ENCODE measurements at places on chromosomes 3 and 15. TPM values are rescaled to one million over a fixed set of nuclear protein-coding genes. Genes with fewer than 3 reads are reported as not detected.

The PLCH1 gene
- total RNA-seq: 0.10 TPM

The ATP10A gene
- 47.9 TPM for total RNA-seq

DNA sequence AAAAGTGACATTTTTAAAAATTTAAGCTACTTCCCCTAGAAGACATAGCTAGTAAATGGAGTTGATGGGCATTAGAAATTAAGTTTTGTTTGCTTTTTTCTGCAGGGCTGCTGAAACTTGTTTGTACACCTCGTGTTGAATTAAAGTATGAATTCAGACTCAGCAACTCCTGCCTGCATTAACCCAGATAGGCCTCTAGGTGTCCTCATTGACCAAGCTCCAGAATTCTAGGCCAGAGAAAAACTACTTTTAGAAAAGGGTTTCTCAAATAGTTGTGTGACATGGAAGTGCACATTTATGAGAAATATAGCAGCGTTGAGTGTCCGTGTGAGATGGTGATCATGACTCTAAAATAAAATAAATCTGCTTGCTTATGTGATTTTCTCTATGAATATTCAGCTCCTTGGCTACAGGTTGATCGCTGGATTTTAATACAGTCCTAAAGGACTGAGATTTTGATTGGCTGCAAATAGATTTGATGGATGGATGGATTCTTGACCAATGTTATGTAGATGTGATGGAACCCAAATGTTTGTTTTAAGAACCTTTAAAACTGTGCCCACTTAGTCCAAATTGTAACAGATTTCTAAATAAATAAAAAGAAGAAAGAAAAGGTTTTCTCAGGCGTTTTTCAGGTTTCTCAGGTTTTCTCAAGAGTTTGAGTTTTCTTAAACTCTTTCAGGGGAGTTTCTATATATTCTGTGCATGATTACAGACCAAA is 39.4 kb upstream of the LMOD3 start:
- peak; percentile 34 for DNase-seq

DNA sequence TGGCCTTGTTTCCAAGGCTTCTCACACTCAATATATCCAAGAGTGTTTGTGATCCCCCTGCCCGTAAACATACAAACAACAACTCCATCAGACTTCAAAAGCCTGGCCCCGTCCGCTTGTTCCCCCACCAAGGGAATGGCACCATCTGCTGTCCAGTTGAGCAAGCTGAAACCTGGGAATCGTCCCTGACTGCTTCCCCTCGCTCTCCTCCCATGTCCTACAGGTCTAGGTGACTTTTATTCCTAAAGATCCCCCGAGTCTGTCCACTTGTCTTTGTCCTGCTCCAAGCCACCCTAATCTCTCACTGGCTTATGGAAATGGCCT is 27.9 kb upstream of the FAM174B start:
- no peak for DNase-seq

DNA sequence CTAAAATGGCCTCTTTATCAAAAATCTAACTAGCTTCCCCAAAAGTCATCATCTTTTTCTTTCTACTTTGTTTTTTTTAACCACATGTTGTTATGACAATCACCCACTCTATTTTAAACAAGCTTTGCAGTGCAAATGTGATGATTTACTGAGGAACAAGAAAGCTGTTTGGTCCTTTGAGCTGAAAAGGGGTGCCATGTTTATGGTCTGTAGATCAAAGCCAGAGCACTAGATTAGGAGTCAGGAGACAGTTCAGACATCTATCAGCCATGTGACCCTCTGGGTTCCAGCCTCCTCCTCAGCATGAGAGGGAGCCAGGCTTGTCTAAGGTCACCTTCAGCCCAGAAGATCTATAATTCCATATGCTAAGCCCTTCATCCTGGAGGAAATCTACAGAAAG is 65.9 kb downstream of the RPL22L1 start:
- no peak for DNase-seq

DNA sequence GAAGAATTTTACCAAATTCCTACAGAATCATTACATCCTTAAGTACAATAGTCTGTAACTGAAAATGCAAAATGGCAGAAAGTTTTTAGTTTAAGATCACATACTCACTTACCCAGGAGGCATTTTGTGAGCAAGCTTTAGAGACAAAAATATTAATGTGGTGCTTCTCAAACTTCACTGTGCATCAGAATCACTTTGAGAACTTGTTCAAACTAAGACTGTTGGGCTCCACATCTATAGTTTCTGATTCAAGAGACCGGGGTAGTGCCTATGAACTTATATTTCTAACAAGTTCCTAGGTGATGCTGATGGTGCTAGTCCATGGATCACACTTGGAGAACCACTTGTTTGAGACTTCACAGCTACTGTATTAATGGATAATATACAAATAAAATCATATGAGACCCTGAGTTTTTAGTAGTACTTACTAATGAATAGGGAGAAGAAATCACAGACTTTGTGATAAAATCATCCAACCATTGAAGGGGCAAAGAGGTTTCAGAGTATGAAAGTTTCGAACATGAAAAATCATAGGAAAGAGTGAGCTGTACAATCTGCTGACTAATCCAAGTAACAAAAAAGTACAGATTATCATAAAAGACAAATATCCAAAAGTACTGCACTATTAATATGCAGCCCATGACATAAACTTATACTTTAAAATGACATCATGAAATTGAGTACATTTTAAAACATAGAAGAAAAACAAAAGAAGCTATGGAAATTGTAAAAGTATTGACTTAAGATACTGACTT is 110.3 kb downstream of the ADAM10 start:
- no peak for DNase-seq

- DNase-seq: peak; percentile 17
Observed at GRCh38 chr15:77944002-77944867, 133.3 kb downstream of the TBC1D2B start.

Data from activated T-helper 1 cell treated with anti-CD3 and anti-CD28 coated beads, Interleukin-12 subunit alpha, Interleukin-12 subunit beta, Interleukin-2, Interleukin-4 antibody, amounts not matched to agents 30 ng/mL and 10 ng/mL and 1 ng/mL, durations not matched to agents 14 hours and 24 hours and 36 hours (primary cell).